ENCODE measurements at places on chromosomes 5 and 9.

DNA sequence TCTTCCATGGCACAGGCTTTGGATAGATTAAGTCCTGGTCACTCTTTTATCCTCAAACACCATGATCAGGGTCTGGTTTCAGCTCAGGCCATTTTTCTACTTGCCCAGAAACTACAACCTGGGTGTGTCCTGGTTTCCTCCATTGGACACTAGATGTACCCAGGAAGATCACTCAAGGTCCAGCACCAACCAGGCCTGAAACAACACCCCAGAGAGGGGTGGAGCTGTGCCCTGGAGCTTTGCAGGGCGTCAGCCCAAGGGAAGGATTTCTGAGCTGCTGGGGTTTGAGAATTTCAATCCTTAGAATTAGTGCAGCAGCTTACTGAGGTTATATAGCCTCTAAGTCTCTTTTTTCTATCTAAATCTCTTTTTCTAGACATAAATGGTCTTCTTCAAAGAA, 722.0 kb downstream of the MTRR start:
- no peak for DNase-seq

- DNase-seq, result no peak
Observed at GRCh38 chr9:109910671-109911518, 130.9 kb downstream of the PALM2AKAP2 start.

- no peak for DNase-seq
Observed at GRCh38 chr5:270340-270739, 1.1 kb upstream of the PDCD6 start.

DNA sequence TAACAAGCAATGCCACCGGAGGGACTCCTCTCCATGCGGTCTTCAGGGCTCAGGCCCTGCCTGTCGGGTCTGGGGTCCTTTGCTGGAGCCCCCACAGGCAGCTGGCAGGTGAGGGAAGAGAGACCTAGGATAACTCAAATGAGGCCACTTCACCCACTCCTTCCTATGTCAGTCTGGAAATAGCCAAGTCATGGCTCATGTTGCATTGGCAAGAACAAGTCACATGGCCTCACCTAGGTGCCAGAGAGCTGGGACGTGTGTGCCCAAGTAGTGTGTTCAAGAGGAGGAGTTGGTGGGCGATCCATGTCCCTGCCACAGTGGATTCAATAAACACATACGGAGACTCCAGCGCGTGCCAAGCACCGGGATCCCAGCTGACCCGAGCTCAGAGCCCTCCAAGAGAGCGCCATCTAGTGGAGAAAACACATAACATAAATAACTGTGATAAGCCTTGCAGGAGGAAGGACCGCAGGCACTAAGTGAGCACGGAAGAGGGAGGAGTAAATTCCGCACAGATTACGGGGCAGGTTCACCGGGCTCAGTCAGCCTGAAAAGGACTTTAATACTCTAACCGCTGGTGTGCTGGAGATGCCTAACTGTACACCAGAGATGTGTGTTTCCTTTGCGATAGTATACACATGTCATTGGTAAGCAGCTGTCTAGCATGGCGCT, 580.8 kb downstream of the CCDC171 start:
- no peak for DNase-seq

DNA sequence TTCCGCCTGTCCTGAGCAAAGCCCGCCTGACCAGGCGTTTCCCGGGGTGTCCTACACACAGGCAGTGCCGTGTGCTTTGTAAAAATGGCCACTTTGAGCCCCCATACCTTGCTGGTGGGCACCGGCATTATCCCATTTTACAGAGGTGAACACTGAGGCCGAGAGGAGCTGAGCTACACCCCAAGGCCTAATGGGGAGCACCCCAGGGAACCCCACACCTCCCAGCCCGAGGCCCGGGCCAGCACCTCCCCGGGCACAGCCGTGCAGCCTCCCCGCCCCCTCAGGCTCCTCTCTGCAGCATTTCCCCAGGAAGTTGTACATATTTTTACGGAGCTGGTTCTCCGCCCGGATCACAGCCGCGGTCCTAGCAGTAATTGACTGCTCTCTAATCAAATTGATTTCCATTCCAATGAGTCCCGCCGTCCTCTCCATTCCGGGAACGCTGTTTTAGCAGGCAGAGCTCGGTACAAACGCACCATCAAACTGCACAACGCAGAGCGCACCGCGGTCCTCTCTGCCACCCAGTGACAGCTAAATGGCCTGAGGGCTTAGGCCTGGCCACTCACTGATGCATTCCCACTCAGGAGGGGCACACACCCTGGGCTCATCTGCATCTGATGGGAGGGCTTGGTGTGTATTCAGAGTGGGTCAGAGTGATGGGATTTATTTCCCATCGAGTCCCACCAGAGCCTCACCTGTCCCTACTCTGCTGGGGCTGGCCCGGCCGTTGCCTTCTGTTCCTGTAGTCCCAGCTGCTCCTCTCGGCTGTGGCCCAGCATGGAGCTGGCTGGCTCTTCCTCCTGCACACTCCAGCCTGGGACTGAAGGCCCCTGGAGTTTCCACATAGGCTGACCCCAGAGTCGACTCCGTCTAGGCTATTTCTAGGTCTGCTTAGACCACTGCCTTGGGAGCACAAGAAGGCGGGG, 36.2 kb upstream of the UBAC1 start:
- no peak for DNase-seq

- DNase-seq, result no peak
Observed at GRCh38 chr9:103900466-103900865, 193.6 kb upstream of the SMC2 start.

DNA sequence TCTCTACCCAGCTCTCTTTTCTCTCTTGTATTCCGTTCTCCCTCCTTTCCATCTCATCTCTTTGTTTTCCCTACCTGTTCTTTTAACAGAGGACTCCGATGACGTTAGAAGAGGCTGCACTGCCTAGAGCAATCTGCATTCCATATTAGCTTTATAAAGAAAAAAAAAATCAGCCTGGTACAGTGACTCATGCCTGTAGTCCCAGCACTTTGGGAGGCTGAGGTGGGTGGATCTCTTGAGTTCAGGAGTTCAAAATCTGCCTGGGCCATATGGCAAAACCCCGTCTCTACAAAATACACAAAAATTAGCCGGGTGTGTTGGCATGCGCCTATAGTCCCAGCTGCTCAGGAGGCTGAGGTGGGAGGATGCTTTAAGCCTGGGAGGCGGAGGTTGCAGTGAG, 49.0 kb downstream of the DAPK1 start:
- no peak for DNase-seq

DNA sequence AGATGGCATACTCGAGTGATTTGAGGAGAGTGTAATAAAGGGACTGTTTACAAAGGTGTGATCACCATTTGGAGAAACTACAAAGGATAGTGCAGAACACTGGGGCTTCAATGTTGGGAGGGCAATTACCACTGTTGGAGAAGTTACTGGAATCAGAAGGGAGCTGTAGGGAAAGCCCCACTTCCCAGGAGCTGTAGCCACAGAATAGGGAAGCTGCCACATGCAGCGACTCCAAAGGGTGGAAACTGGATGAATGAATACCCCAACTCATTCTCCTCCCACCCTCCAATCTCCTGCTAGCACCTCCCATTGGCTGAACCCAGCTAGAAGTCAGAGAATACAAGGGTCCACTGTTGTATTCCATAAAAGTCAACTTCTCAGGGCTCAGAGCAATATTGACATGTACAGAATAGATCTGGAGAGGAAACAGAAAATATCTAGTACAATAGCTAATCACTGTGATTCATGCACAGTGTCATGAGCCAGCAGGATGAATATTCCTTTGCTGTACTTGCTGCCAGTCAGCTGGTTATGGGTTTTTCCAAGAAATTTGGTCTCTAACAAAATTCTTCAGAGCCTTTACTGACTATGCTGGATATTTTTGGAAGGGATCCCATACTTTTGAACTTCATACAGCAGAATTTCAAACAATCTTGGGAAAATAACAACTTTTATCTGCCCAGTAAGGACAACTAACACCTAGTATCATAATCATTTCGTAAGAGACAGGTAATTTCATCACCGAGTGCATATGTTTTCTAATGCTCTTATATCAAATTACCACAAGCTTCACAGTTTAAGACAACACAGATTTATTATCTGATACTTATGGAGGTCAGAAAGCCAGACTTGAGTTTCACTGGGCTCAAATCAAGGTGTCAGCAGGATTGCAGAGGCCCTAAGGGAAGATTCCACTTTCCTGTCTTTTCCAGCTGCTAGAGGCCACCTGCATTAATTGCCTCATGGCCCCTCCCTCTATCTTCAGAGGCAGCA, 39.6 kb downstream of the PDCD1LG2 start:
- DNase-seq, result no peak

DNA sequence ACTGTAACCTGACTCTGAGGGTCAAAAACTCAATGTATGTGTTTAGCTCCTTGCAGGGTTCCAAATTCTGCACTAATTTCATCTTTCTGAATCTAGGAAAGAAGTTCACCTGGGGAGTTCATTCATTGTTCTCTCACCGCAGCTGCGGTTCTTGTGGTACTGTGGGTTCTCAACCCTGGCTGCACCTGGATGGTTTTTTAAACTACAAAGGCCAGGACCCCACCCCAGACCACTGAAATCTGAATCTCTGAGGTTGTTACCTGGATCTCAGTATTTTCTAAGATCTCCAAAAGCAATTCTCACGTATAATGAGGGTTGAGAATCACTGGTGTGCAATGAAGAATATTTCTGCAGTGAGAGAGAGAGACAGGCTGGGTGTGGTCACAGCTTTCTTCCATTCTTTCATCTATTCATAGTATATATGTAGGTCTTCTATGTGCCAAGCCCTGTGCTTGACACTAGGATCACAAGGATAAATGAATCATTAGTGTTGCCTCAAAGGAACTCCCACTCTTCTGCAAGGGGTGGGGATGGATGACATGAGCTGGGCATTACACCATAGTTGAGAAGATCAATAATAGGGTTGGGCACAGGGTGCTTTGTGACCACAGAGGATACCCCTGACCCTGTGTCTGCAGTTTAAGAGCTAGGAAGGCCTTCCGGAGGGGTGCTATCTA, 109.8 kb downstream of the GALNT10 start:
- no peak for DNase-seq

DNA sequence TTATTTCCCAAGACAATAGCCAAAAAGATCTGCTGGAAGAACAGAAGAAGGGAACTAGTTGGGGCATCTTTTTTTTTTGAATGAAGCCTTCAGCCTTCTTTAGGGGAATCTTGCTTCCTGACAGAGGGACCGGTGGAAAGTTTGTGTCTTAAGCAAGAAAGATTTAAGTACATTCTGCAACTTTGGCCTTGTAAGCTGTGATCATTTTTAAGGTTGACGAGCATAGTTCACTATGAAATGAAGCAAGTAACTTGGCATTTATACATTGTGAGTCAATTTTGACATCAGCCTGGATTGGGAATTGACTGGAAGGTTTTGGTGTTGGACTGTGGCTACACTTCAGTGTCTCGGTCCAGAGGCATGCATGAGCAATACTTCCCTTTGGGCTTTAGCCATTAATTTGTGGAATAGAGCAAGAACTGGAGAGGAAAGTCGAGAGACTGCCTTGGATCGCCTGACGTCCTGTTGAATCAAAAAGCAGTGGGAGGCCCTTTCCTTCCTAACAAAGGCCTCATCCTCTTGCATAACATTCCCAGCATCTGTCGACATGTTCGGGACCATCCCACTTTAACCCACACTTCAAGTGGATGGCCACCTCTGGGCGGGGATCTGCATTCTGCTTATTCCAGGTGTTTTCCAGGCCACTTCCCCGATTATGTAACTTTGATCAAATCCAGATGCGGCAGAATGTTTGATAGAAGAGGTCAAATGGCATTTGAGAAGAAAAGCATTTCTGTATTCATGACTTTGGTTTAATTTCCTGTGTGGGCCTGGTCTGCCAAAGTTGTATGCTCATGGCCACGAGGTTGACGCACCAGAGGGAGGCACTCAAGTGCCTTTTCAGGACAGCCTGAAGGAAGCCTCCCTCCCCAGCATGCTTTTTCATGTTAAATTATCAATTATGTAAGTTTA, 12.5 kb downstream of the ABL1 start:
- no peak for DNase-seq

DNA sequence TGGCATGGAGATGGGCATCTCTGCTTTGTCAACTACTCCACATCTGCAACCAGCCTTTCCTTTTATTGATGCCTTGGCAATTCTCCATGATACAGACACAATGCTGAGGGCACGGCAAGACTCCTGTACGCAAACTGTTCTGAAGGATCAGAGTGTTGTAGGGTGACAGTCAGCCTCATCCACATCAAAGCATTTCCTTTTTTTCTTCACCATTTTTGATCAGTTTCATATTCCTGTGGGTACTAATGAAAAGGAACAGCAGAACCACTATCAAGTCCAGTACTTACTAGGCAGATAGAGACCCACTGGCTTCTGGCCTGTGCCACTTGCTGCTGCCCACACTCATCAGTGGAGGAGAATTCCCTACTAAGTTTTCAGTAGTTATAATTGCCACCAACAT, 181.6 kb downstream of the PALM2AKAP2 start:
- no peak for DNase-seq

- DNase-seq, result no peak
Observed at GRCh38 chr5:83036991-83037575, 40.1 kb downstream of the TMEM167A start.

GRCh38 chr5:109563739-109564138, 126.0 kb upstream of the MAN2A1 start:
- no peak for DNase-seq

All from stimulated activated CD8-positive, alpha-beta memory T cell treated with anti-CD3 and anti-CD28 coated beads, Interleukin-2, amount 100 ng/mL, for 1 hour (primary cell).